Activated CD4-positive, CD25-positive, alpha-beta regulatory T cell treated with anti-CD3 and anti-CD28 coated beads, Interleukin-2, amount 50 U/mL, for 72 hours (primary cell): ENCODE measurements at places on chromosomes 2 and 18.

GRCh38 chr18:2180586-2180985, 390.7 kb downstream of the METTL4 start:
- DNase-seq: no peak

GRCh38 chr2:9163306-9164111, 43.1 kb upstream of the ASAP2 start:
- DNase-seq: no peak

DNA sequence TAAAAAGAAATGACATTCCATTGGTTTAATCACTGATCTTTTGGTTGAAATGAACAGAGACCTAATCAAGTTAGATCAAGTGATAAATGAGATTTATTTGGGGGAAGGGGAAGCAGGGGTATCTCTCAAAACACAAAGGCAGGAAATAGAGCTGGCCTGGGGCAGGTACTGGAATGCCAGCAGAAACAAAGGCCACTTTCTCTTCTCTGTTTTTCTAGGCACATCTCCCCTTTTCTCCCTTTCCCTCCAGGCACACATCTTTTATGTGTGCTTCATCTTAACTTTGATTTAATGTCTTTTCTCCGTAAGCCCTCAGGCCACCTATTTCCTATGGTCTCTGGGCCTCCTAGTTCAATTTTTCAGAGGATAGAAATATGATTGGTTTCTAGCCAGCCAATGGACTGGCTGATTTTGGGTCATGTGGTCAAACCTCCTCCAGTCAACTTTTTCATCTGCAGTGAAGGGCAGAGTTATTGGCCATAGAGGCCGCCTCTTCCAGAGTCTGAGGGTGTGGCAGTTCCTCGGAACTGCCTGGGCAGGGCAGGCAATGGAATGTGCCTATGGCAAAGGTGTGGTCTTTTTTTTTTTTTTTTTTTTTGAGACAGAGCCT, 58.9 kb upstream of the FAM136A start:
- no peak for DNase-seq

GRCh38 chr2:237053066-237053465, 32.6 kb upstream of the COPS8 start:
- no peak for DNase-seq

- DNase-seq: no peak
These were observed 125.6 kb downstream of the TMEM18 start for GRCh38 chr2:551621-552020.

- DNase-seq: no peak
These were observed 579.2 kb downstream of the BCL11A start for GRCh38 chr2:59974051-59974766.

- peak; percentile 32 for DNase-seq
These were observed 54.1 kb downstream of the TAF1B start for GRCh38 chr2:9897331-9897737.

DNA sequence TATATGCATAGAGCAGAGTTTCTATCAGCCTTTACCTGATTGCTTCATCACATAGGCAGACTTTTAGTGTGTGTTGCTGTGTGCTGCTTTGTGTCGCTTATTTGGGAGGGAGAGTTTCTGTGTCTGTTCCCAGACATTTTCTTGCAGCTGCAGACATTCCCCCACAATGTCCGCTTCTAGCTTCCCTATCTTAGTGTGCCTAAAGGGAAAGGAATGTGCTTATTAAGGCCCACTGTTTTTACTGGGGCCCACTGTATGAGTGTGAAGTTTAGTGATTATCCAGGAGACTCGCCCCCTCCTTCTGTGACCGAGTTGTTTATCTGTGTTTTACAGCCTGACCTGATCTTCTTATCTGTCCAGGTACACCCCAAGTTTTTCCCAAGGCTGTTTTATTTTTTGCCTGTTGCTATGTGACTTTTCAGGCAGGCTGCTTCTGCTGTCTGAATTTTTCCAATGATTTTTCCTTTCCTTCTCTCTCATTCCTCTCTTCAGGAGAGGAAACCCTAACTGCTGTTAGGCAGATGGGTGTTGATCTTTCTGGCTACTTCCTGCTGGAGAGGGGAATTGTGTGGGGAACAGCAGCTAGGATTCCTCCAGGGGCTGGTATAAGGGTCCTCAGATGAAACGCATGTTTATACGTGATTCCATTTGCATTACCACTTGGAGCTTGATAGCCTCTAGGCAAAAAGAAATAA, 47.6 kb downstream of the STK17B start:
- DNase-seq: no peak

GRCh38 chr2:241074901-241075540, 27.1 kb downstream of the MTERF4 start:
- no peak for DNase-seq

- no peak for DNase-seq
These were observed 28.4 kb downstream of the MEIS1 start for GRCh38 chr2:66463206-66463755.

DNA sequence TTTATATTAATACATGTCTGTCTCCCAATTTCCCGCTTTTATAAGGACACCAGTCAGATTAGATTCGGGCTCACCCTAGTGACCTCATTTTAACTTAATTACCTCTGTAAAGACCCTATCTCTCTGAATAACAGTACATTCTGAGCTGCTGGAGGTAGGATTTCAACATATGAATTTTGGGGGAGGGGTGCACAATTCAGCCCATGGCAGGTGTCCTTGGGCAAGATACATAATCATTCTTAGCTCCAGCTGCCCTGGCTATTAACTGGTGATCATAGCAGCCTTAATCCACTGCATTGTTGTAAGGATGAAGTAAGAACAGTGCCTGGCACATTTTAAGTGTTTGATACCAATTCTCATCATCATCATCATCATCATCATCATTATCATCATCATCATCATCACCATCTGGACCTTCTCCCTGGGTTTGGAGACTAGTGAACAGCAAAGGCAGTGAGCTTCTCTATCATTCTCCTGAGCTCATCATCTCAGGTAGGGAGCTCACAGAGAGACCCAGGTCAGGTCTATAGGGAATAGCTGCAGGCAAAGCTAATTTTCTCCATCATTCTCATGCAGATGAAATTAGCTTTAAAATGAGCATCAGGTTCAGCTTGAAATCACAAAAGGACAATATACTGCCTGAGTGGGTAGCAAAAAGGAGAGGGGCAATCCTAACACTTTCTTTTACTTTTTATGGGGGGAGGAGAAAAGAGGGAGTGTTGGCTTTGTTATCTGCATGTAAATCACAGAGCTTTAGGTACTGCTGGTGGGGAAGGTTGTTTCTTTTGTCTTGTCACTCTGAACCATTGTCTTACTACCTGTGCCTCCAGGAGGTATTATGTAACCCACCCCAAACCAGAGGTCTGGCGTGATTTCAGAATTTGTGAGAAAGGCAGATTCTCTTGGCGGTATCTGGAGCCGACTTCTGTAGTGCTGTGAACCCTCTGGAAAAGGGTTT, 125.5 kb upstream of the SPRED2 start:
- no peak for DNase-seq

- no peak for DNase-seq
These were observed 124.7 kb upstream of the ZNF516 start for GRCh38 chr18:76619621-76620315.

- no peak for DNase-seq
These were observed 37.6 kb downstream of the C18orf63 start for GRCh38 chr18:74353169-74353775.
